Inflammatory macrophage treated with lipopolysaccharide for 1 hour (primary cell): ENCODE measurements at places on chromosomes 16 and 17.

- DNase-seq, result no peak
Observed at GRCh38 chr17:67922503-67922902, 73.8 kb downstream of the C17orf58 start.

- DNase-seq, result no peak
Observed at GRCh38 chr16:87207965-87208364, 109.2 kb downstream of the C16orf95 start.

DNA sequence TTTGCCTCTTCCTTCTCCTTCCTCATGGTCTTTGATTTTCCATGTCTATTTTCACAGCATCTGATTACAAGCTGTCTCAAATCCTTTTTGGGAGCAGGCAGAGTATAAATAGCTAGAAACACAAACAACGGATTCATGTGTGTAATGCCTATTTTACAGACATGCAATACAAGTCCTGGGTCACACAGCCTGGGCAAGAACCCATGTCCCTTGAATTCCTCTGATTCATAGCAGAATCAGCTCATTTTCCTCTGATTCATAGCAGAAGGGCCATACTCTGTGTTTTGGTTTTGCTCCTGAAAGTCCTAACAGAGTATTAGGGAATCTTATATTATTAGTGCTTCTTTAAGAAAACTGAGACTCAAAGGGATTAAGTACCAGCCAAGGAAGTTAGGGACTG, 71.3 kb downstream of the IRX5 start:
- DNase-seq, result no peak

GRCh38 chr17:21213638-21214014, 335 bp downstream of the TMEM11 start:
- DNase-seq, result peak; percentile 39

- DNase-seq, result peak; percentile 33
Observed at GRCh38 chr17:56880133-56880532, 33.7 kb downstream of the TRIM25 start.

DNA sequence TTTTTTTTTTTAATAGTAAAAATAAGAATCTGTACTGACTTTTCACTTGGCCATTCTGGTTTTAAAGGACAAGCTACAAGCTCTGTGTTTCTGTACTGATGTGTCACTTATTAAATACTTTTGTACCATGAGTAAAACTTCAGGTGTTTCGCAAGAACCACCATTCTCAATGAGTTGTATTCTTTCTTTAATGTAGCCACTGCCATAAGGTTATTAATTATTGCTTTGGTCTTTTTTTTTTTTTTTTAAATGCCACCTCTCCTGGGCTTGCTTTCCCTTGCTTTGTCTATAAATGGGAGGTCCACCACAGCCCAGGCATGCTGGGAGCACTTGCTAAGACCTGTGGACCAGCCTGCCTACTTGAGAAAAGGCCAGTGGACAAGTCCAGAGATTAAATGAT, 8.4 kb downstream of the ARL2BP start:
- DNase-seq, result no peak

GRCh38 chr16:23508589-23509440, 1.5 kb downstream of the GGA2 start:
- no peak for DNase-seq

DNA sequence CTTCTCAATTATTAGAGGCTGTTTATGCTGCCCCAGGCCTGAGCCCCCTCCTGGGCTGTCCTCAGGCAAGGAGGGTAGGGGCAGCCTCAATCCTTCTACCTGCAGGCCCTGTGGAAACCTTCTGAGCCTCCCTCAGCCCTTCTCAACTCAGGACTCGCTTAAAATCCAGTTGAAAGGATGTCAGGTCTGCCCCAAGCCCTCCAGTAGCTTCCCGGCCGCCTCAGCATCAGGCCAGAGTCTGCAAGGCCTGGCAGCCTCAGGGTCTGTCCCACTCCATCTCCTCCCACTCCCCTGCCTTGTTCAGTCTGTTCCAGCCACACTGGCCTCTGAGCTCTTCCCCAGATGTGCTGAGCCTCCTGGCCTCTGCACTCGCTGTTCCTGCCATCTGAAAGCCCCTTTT, 52.2 kb downstream of the KATNIP start:
- no peak for DNase-seq

- DNase-seq, result no peak
Observed at GRCh38 chr17:53046781-53047180, 775.9 kb upstream of the KIF2B start.

GRCh38 chr17:50149091-50149416, 1.4 kb downstream of the PPP1R9B start:
- no peak for DNase-seq

GRCh38 chr16:48608452-48608851, 1.5 kb downstream of the N4BP1 start:
- peak; percentile 56 for DNase-seq

GRCh38 chr17:21278450-21279197, 5.9 kb upstream of the MAP2K3 start:
- peak; percentile 22 for DNase-seq

DNA sequence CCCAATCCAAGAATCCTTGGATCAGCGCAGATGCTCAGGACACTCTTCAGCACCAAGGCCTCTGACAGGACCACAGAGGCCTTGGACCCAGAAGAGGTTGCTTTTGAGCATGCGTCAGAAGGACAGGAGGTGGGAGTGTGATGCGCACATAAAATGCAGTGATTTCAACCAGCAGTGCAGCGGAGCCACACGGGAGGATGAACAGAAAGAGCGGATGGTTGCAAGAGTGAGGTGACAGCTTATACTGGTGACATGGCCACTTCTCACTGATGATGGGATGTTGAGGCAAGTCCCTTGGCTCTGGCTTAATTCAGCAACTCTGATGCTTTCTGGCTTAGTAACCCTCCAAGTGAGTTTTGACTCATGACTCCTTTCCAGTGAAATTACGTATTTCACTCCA, 25.2 kb upstream of the ERN1 start:
- no peak for DNase-seq

DNA sequence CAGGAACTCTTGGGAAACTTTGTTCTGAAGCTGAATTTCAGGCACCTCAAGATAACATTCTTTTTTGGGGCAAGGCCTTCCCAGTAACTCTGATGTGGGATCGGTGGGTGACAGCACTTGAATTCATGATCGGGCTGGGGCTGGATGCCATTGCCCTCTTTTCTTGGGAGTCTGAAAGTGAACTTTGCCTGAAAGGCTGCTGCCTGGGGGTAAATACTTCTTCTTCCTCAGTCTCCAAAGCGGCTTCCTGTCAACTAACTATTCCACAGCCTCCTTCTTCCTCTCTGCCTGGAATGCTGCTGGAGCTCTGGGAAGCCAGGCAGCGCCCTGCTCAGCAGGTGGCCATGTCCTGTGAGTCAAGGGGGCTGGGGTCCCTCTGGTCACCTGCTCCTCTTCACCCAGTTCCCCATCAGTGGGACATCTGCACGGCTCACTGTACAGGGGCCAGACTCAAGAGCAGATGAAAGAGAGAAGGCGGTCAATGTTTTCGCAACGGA, 79.5 kb downstream of the WIPI1 start:
- DNase-seq, result no peak

DNA sequence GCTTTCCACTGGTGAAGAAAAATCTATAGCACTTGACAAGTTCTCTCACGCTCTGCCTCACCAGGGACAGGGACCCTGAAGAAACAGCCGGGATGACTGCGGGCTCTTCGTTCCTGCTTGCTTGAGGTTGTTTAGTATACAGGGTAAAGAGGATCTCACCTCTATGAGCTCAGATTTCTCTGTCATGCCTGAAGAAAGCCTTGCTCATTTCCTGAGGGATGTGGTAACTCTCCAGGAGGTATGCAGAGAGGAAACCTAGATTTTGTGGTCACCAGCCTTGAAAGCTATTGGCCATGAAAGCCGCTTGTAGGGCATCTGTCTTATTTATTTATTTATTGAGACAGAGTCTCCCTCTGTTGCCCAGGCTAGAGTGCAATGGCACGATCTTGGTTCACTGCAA, 23.2 kb downstream of the USP43 start:
- DNase-seq, result no peak

DNA sequence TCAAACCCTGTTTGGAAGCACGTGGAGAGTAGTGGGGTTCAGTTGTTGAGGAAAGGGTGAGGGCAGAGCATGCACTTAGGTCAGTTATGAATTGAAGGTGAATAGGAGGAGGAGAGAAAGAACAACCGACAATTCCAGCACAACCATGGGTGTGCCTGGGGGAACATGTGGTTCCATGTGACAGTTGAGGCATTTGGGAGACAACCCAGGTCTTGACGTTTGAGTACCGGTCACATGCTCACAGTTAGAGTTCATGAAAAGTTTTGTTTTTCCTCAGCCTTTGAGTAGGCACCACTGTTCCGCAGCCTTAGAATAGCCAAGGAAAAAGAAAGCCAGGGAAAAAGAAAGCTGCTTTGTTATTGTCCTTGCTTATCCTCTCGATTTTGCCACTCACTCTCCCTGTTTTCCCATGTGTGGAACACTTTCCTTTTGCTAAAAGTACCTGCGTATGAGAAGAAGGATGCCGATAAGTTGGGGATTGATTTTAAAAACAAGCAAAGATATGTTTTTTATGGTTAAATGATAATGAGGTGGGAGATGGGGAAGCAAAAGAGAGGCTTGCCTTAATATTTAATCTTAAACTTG, 25.6 kb upstream of the ABCC11 start:
- no peak for DNase-seq
